H4 (cell line): ENCODE measurements at places on chromosomes 11 and 22.

- DNase-seq = no peak
Observed at GRCh38 chr11:16169541-16169940, 186.8 kb downstream of the SOX6 start.

DNA sequence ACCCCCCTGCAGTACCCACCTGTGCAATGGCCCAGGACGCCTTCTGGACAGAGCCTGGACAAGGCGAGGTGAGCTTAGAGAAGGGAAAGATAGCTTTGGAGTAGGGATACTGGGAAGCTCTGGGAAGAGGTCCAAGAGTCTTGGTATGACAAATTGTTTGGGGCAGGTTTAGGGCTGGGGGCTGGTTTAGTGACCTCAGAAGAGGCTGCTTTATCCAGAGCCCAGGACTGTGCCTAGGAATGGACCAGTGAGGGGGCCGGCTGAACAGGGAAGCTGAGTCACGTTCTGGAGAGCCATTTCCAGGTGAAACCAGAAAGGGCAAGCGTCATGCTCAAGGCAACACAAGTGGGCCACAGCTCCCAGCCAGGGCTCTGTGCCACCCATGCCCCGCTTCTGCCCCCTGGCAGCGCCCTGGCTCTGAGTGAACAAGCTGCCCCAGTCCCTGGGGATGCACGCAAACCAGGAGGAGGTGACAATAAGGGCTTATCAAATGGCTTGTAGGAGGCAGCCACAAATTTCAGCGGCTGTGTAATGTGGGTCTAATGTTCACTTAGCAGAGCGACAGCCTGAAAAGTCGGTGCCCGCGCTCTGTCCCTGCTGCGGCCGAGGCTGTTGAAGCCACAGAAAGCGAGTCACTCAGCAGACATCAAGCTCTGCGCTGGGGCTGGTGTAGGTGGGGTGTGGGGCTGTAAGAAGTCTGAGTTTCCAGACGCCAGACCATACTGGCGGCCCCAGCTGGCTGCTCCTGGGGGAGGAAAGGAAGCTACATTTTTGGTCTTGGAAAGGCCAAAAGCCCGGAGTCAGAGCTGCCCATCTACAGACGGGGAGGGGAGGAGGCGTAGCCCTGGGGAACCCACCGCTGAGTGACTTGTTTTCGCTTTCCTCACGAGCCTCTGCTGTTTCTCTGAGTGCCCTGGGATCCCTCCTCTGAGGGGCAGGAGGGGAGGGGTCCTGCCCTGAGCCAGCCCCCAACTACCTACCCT is 18.3 kb upstream of the SYT7 start:
- peak; percentile 44 for DNase-seq

DNA sequence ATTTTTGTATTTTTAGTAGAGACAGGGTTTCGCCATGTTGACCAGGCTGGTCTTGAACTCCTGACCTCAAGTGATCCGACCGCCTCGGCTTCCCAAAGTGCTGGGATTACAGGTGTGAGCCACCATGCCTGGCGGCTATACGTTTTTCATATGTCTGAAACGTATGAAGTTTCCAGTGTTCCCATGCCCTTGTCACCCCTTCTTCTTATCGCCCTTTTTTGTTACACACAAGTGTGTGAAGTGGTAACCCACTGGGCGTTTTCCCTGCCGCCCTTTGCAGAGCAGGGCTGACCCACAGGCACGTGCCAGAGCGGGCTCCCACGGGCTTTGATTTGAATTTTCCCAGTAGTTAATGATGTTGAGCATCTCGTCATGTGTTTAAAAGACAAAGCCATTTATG is 17.0 kb downstream of the PIM3 start:
- DNase-seq = no peak

DNA sequence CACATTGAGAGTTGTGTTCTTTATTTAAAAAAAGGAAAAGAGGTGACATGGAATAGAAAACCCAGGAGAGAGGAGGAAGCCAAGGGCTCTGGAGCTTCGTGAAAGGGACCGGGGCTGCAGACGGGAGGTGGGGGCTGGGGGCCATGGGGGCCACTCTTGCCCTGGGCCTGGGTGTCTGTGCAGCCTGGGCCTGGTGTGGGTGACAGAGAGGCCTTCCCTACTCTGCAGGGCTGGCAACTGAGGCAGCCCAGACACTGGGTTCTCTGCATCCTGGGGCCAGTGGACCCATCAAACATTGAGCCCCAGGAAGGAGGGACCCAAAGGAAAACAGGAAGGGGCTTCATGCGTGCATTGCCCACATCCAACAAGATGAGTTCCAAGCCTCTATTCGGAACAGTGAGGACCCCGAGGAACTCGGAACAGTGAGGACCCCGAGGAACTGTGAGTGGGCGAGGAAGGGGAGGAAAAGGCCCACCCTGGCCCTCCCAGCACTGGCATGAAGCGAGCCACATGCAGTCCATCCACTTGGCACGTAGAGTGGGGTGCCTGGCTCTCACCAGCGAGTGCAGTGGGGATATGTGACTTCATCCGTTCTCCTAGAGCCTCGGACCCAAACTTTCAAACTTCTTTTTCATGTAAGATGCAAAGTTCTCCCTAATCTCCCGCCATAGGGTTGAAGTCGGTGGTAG is 1121.6 kb downstream of the BRD1 start:
- DNase-seq = no peak

- DNase-seq = peak; percentile 53
Observed at GRCh38 chr22:31630331-31631329, 31.4 kb downstream of the PISD start.

DNA sequence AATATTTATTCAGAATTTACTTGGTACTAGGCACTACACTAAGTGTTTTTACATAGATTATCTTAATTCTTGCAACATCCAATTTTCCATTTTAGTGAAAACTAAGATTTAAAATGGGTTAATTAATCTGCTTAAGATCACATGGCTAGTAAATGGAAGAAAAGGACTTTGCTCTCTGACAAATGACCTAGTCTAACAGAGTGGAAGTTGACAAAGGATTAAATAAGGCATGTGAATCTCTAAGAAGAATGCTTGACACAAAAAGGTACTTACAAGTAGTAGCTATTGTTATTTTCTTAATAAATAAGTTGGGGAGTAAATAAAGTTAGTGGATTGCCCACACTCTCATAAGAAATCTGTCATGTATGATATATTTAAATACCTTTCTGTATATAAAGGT is 584.8 kb downstream of the DLG2 start:
- DNase-seq = no peak

DNA sequence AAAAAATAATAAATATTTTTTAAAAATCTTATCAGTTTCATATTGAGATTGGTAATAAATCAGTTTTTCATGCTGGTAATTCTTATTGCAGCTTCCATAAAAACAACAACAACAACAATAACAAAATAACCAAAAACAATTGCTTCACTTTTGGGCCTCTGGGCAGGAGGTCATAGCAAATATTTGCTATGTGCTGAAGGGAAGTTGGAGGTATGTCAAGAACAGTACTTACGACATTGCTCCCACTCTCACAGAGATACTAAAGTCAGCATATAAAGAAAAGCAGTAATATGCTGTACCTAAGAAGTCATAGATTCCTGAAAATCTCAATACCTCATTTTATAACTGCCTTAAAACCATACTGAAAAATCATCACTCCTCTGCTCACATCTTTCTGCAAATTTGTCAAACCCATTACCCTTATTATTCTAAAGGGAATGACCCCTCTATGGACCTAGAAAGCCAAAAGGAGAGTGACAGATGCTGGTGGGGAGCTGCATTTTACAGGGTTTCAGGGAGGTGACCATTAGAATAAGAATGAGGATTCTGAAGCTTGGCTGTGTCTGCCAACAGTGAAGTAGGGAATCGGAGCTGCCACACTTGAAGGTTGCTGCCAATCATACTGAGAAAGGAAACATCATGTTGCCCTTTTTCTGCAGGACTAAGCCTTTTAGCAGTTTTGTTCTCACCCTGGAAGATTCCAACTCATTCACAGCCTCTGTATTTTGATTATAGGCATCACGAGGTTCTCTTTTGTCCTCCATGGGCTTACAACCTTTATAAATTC is 742.9 kb downstream of the LRRC4C start:
- DNase-seq = no peak

- DNase-seq = no peak
Observed at GRCh38 chr22:33697640-33698039, 222.6 kb downstream of the LARGE1 start.

GRCh38 chr22:19567157-19568009 is 43.2 kb upstream of the CLDN5 start:
- DNase-seq = no peak
